ENCODE measurements at places on chromosomes 1 and 21. TPM values are rescaled to one million over a fixed set of nuclear protein-coding genes. Genes with fewer than 3 reads are reported as not detected.

The S100A12 gene
- total RNA-seq, result not detected

The CRNN gene
- total RNA-seq, result not detected

The IL10 gene
- total RNA-seq, result 0.95 TPM

The KCNN3 gene
- not detected for total RNA-seq

The GRIK1 gene
- not detected for total RNA-seq

The ZMYND12 gene
- not detected for total RNA-seq

The NPPA gene
- total RNA-seq, result not detected

The PDPN gene
- total RNA-seq, result not detected

The LCK gene
- total RNA-seq, result 140 TPM

The CRABP2 gene
- total RNA-seq, result 4.6 TPM

The VANGL2 gene
- not detected for total RNA-seq

The SLC9C2 gene
- not detected for total RNA-seq

The SDC3 gene
- 0.11 TPM for total RNA-seq

The LAX1 gene
- total RNA-seq, result 7.7 TPM

The CYP4A11 gene
- not detected for total RNA-seq

The GNAT2 gene
- total RNA-seq, result not detected

The GUCA2B gene
- total RNA-seq, result not detected
